ENCODE measurements at places on chromosomes 16 and 17.
A peak's percentile ranks its signal among the peaks of the same experiment; 100 is the strongest.

- no peak for DNase-seq
Measured at GRCh38 chr16:16850274-16850673, 471.3 kb downstream of the NPIPA7 start.

DNA sequence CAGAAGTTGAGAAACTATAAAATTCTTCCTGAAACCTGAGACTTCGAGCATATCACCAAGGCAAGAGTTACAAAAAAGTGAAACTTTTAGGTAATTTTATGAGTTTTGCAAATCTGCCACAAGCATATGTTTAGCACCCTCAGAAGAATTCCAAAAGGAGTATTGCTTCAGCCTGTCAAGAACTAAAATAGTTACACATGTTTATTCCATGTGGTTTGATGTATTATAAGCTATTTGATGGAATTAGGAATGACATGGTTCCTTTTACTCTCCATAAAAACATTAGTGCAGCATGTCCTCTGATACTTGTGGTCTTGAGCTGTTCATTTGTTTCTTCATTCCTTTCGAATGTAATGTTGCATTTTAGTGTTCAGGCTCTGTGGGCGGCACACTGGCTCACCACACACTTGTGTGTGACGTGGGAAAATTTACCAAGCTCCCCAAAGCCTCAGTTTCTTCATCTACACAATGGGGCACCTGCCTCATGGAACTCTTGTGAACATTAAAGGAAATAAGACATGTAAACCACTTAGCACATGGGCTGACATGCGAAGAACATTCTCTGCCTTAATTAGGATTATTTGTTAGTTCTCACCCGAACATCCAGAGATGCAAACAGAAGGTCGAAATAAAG is 204.2 kb upstream of the FOXF1 start:
- no peak for DNase-seq

- DNase-seq = no peak
Measured at GRCh38 chr17:17151541-17151940, 54.6 kb downstream of the PLD6 start.

GRCh38 chr16:1437606-1438005 is 6.7 kb downstream of the PERCC1 start:
- DNase-seq = no peak

DNA sequence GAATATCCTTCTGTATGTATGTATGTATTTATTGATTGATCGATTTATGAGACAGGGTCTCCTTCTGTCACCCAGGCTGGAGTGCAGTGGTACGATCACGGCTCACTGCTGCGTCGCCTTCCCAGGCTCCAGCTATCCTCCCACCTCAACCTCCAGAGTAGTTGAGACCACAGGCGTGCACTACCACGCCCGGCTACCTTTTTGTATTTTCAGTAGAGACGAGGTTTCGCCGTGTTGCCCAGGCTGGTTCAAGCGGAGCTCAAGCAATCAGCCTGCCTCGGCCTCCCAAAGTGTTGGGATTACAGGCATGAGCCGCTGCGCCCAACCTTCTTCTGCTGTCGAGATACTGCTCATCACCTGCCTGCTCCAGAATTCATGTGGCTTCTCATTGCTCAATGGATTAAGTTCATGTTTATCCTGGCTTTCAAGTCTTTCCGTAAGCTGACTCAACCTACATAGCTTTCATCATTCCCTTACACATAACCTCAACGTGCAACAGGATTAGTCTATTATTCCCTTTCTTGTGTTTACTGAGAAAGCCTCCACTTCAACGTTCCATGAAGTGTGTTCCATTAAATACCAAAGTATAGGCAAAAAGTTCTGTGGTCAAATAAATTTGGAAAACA is 13.6 kb downstream of the TAC4 start:
- no peak for DNase-seq

DNA sequence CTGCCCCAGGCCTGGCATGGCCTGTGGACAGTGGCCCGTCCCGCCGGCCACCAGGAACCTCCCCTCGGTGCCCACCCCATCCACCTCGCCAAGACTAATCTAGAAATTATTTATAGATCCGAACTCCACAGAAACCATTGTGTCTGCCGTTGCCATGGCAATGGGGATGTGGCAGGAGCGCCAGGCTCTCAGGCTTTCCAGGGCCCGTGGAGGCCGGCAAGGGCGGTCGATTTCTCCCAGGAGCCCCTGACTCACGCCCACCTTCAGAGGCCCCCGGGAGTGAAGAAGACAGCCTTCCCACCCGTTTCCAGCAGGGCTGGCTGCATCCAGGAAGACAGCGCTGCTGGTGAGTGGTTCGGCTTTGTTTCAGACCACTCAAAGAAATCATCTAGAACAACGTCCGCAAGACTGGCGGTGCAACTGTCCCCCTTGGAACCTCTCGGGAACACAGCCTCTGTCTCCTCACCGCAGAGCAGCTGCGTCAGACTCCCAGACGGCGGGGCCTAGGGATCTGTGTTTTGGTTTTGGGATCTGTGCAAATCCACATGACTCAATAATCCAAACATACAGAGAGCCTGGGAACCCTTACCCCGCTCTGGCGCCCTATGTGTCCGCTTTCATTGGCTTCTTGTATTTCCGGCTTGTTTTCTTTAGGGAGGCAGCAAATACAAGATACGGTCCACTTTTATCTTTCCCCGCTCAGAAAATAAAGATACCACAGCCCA is 48.5 kb upstream of the ZCCHC14 start:
- DNase-seq = peak; percentile 84

GRCh38 chr16:84220851-84221250 is 19.0 kb downstream of the KCNG4 start:
- DNase-seq = no peak

DNA sequence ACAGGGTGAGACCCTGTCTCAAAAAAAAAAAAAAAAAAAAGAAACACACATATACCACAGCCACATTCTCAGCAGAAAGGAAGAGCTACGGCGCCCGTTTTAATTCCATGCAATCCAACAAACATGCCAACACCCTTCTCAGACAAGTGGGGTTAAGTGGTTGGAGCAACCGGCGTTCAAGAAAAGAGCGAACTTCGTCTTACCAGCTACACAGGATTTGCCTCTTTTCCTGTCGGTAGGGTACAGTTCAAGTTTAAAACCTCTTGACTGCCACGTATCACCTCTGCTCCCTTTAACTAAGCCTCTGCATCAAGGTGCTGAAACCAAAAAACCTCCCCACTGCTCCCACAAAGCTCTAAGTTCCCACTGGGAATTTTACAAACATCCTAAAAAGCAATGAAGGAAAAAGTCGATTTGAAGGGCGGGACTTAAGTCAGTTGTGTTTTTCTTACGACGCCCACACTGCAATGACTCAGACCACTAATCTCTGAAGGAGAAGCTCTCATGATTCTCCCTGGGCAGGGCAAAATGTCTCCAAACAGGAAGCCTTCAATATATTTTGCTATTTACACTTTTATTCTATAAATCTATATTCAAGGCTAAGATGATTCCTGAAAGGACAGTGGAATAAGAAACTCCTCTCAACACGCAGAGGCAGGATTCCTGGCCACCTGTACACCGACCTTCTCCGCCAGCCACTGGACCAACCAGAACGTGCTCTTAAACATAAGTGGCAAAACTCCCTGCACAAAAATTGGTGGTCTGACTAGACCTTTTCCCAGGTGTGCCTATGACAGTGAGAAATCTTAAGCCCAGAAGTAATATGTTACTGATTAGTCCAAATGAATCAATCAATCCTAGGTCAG is 18.8 kb downstream of the SRP68 start:
- no peak for DNase-seq

- DNase-seq = no peak
Measured at GRCh38 chr17:42512733-42513251, 23.2 kb upstream of the NAGLU start.

DNA sequence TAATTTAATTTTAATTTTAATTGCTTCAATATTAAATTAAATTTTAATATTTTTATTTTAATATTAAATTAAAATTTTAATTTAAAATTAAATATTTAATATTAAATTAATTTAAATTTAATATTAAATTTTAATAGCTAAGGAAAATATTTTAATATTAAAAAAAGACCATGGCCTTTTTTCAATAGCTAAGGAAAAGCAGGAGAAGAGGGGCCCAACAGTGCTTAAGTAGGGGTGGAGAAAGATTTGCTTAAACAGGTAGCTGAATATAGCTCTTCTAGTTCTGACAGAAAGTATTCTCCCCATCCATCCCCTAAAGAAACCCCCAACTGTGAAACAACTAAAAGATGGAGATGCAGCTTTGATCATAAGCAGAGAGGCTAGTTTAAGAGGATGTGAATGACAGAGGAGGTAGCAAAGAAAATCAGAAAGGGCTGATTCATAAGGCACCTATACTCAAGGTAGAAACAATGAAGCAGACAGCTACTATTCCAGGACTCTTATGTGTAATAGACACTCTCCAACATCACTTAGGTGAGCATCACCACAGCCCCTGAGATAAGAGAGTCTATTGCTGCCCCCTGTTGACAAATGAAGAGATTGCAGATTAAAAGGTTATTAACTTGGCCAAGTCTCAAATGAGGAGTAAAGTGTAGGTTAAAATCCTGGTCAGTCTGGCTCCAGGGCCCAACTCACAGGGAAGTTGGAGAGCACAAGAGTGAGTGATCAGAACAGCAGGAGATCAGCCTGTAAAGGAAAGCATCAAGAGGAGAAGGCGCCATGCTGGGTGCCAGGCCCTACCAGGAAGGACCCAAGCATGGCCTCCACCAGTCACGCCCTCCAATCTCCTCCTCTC is 7.8 kb upstream of the RNASEK start:
- DNase-seq = no peak

DNA sequence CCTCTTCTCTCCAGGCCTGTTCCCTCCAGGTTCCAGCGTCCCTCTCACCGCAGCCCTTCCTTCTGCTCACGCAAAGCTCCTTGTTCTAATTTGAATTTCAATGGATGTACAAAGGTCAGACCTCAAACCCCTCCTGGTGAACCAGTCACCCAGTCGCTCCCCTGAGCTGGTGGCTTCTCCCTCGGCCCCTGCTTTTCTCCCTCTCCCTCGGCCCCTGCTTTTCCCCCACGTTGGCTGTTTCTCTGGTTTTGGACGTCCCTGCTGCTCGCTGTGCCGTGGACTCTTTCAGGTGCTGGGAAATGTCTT is 8.6 kb upstream of the MSLN start:
- DNase-seq = no peak

DNA sequence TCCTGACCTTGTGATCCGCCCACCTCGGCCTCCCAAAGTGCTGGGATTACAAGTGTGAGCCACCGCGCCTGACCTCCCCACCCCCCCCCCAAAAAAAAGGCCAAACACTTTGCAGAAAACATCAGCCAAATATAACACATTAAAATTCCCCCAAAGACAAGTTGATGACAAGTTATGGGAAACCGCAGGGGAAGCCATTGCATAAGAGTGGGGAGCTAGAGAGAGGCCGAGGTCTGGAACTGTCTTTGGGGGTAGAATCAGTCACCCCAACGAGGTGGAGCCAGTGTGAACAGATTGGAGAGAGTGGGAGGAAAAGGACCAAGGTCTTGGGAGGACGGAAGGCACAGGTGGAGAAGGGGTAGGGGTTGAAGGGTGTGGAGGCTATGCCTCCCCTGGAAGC is 2.8 kb downstream of the DRC3 start:
- DNase-seq = no peak

DNA sequence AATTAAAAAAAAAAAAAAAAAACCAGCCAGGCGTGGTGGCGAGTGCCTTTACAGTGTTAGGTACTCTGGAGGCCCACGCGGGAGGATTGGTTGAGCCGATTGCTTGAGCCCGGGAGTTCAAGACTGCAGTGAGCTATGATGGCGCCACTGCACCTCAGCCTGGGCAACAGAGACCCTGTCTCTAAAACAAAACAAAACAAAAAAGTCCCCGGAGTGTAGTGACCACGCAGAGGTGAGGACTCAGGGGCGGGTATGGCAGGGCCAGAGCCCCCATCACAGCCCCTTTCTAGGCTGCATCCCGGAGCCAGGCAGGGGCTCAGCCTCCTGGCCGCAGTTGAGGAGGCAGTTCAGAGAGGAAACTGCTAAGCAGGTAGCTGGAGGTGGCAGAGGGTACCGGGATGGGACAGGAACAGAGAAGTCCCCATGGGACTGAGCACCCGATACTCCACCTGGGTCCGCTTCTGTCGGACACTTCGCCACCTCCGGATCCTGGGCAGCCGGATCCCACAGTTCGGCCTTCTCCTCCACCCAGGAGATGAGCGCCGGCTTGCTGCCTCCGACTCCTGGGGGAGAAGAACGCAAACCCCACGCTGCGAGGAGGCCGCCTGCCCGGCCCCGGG is 800 bp downstream of the ZNF747 start:
- DNase-seq = no peak

GRCh38 chr16:77434022-77434529 is 758 bp downstream of the ADAMTS18 start:
- DNase-seq = no peak

GRCh38 chr17:44363613-44364159 is at the start of gene FAM171A2:
Gene FAM171A2 (minus strand): TSS chr17:44363853. CDS start chr17:44363714, 139 bp downstream.
- DNase-seq = peak; percentile 59

DNA sequence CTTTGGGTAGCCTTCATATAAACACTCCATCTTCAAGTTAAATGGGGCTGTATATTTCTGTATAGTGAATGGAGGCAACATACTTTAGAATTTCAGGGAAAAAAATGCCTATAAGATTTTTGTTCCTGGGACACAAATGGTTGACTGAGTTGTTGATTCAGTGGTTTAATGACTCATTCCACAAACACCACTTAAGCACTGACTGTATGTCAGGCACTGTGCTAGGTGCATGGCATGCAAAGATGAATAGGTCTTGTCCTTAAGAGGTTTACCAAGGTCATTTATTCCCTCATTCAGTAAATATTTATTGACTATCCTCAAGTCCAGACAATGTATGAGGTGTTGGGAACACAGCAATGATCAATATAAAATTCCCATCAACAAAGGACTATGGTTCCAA is 417.1 kb downstream of the CA10 start:
- no peak for DNase-seq

GRCh38 chr17:81044764-81045589 is 10.0 kb downstream of the BAIAP2 start:
- DNase-seq = peak; percentile 94

DNA sequence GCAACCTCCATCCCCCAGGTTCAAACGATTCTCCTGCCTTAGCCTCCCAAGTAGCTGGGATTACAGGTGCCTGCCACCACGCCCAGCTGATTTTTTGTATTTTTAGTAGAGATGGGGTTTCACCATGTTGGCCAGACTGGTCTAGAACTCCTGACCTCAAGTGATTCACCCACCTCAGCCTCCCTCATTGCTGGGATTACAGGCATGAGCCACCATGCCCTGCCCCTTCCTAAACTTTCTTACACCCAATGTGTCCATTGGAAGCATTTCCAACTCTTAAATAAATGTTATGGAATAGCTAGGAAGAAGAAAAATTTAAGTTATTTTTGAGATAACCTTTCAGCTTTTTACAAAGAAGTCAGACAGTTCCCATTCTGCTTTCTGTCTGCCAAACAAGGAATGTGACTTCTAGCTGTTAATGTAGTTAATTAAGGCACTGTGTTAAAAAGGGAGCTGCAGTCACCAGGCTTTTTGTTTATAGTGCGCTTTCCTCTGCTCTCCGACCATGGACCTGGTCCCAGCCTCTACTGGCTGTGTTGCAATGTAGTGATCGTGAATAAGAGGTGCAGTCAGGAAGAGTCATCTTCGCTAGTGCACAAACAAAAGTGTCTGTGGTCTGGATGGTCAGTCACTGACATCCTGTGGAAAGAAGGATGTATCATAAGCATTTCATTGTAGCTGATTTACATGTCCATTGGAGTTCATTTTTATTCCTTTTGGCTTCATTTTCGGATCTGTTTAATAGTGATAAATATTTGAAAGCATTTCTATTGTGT is 39.7 kb downstream of the USP10 start:
- no peak for DNase-seq
